ENCODE measurements at places on chromosomes 11 and 22.

DNA sequence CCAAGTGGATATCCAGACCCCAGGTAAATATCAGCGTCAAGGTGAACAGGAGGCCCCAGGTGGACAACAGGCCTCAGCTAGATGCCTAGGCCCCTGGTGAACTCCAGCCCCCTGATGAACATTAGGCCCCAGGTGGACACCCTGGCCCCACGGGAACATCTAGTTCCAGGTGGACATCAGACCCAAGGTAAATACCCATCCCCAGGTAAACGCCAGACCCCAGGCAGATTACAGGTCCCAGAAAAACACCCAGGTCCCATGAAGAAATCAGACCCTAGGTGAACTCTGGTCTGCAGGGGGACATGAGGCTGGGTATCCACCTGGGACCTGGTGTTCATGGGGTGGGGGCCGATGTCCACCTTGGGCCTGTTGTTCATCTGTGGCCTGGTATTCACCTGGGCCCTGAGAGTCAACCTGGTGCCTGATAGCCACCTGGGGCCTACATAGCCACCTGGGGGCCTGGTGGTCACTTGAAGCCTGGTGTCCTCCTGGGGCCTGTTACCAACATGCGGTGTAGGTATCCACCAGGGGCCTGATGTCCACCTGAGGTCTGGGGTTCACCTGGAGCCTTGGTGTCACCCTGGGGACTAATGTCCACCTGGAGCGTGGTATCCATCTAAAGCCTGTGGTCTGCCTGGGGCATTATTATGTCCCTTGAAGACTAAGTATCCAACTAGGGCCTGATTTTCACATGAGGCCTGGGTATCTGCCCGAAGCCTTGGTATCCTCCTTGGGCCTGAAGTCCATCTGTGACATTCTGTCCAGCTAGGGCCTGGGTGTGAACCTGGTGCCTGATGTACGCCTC is 56.8 kb upstream of the SEPTIN5 start:
- DNase-seq, result no peak

GRCh38 chr22:23210428-23211170 is 30.3 kb downstream of the BCR start:
- DNase-seq, result no peak

- no peak for DNase-seq
These were observed 52.3 kb downstream of the RASSF10 start for GRCh38 chr11:13061294-13061990.

DNA sequence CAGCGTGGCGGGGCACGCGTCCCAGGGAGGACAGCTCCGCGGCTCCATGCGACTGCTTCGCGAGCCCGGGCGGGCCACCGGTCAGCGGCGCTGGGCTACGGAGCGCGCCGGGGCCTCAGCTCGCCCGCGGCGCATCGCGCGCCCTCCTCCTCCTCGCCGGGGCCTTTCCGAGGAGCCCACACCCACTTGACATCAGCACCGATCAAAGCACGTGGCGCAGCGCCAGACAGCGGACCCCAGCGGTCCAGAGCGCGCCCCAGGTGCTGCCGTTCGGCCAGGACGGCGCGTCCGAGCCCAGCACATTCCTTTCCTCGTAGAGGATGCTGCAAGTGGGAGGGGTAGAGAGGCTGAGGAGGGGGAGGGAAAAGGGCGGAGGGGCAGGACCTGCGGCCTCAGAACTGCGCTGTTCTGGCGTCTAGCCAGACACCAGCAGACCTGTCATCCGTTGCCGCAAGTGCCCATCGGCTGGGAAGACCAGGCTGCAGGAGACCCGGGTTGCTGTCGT is 88.6 kb downstream of the PLEKHA7 start:
- peak; percentile 9 for DNase-seq

DNA sequence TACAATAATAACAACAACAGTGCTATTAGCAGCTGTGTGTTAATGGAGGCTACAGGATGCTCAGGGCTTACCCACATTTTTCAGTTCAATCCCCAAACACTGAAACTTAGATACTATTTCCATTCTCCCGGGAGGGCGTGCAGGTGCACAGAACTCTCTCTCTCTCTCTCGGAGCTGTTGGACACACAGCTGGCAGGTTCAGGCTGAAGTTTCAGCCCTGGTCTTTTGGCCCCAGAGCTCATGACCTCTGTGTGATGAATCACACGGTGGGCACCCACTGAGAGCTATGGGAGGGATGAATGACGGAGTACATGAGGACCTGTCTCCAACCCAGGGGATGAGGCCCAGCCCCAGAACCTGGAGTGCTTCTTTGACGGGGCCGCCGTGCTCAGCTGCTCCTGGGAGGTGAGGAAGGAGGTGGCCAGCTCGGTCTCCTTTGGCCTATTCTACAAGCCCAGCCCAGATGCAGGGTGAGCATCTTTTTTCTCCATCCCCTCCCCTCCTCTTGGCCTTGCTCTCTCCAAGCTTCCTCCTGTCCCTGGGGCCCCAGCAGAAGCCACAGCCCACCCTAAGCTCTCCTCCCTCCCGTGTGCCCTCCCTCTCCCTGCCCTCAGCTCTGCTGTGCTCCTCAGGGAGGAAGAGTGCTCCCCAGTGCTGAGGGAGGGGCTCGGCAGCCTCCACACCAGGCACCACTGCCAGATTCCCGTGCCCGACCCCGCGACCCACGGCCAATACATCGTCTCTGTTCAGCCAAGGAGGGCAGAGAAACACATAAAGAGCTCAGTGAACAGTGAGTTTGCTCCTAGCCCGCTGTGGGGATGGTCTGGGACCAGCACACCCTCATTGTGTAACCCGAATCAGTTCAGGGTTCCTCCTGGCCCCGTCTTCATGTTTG is 16.9 kb downstream of the CSF2RB start:
- no peak for DNase-seq

GRCh38 chr11:75326439-75326810 is 25.0 kb downstream of the ARRB1 start:
- DNase-seq, result no peak

GRCh38 chr11:1992111-1992510 is 5.5 kb downstream of the H19 start:
- DNase-seq, result no peak

- DNase-seq, result no peak
These were observed 502.4 kb downstream of the INSC start for GRCh38 chr11:15617126-15617525.

GRCh38 chr11:83054001-83054400 is 17.7 kb downstream of the RAB30 start:
- DNase-seq, result no peak

DNA sequence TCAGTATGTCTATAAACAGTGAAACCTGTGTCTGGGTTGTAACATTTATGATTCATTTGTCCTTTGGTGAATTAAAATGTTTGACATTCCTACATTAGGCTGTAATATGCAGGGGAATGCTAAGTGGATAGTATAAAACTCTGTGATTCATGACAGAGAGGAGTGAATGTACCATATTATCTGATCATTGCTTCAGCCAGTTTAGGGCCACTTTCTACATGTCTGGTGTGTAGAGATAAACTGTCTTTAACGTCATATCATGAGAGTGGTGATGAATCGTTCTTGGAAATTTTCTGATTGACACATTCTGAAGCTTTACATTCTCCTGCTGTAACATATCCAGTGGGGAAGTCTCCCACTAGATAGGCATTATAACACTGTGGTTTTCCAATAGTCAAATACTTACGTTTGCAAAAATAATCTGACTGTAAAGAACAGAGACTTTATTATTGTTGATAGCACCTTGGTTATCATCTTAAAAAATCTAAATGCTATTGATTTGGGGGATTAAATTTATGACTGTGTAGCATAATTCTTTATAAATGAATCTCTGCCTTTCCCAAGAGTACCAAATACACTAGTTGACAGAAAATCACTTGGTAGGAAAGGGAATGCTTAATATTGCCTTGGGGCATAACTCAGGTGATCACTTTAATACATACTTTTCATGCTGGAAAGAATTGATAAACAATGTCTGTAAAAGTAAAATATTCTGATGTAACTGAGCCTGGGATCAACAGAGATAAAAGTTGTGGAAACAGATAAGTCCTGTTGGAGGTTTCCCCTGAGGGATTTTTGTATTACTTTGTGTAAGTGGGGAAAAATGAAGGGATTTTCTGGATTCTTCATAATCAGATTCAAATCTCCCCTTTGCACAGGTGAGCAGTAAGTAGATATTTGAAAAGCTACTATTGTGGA is 427.9 kb downstream of the JRKL start:
- no peak for DNase-seq

DNA sequence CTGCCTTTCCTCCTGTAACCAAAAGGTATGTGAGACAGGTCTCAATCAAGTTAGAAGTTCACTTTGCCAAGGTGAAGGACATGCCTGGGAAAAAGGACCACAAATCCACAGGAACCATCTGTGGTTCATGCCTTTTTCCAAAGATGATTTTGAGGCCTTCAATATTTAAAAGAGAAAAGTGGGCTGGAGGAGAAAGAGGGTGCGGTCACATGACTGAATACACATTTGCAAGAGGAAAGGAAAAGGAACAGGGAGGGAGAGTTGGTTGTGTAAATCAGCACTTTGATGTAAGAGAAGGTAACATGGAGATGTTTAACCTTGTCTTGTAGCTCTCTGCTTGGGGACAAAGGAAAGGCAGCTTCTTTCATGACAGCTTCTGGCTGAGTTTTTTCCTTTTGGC is 21.2 kb downstream of the MOV10L1 start:
- DNase-seq, result no peak
